Small intestine (tissue), 16 donors: ENCODE measurements at places on chromosomes 1 and 21.

GRCh38 chr1:78436961-78437360 lies 53.8 kb upstream of the PTGFR start:
- DNase-seq = no peak

- DNase-seq = peak; percentile 78
Observed at GRCh38 chr1:33255347-33256220, 708 bp upstream of the ZNF362 start.

DNA sequence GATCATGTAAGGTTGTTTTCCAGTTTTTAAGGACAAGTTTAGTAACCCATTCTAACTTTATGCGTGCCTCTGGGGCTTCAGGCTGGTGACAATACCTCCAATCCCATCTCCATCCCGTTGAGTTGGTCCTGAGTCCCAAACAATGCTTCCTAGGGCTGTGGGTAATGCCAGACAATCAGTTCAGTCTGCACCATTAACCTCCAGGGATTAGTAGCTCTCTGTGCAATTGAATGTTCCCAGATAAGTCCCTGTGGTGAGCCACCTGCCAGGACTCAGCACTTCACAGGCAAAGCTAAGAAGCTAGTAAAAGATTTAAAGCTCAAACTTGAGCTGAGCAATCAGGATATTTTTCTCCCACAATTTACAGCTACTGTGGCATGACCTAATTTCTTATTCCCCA lies 462.2 kb upstream of the PTBP2 start:
- no peak for DNase-seq

DNA sequence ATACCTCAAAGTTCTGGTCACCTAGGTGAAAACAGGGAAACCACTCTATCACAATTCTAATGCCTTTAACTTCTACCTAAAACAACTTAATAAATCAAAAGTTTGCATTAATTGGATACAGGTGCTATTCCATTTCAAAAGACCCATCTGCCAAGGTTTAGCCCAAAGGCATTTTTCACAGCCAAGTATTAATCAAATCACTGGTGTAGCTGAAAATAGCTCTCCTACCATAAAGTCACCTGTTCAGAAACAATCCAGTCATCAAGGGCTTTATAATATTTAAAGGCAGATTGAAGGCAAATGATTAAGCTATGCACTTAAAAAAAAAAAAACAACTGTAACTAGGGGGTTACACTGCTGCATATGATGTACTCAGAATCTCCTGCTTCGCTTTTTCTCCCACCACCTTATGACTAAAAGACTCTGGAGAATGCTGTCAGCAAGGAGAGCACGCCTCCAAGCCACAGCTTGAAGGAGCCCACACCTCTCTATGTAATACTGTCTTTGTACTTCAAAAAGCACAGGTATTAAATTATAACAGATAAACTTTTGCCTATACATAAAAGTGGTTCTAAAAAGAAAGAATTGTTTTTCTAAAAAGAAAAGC lies 20.5 kb downstream of the KIAA0319L start:
- no peak for DNase-seq

DNA sequence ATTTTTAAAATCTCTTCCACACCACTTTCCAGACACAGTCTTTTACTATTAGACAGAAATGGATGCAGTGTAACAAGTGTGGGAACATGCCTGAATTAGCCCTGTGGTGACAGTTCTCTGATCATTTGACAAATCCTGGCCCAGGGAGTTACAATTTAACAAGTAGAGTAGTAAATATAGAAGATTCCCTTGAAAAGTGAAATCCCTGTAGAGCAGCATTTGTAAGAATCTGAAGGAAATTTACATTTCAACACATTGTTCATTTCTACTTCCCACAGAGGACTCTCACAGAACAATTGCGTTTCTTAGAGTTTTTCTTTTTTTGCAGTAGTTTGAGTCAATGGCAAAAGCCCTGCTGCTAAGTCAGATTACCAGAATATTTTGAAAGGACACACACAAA lies 458.3 kb upstream of the BRINP3 start:
- no peak for DNase-seq

DNA sequence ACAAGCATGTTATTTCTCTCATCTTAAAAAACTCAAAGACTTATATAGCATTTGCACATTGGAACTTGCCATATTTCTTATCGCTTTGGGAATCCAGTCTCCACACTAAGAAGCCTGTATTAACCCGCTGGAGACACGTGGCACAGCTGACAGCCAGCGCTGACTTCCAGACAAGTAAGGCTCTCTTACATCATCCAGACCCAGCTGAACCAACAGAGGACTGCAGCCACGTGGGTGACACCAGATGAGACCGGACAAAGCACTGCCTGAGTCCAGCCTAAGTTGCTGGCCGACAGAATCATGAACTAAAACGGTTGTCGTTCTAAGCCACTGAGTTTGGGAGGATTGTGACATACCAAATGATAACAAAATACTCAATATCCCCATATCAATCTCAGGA lies 6.3 kb upstream of the CD247 start:
- no peak for DNase-seq

DNA sequence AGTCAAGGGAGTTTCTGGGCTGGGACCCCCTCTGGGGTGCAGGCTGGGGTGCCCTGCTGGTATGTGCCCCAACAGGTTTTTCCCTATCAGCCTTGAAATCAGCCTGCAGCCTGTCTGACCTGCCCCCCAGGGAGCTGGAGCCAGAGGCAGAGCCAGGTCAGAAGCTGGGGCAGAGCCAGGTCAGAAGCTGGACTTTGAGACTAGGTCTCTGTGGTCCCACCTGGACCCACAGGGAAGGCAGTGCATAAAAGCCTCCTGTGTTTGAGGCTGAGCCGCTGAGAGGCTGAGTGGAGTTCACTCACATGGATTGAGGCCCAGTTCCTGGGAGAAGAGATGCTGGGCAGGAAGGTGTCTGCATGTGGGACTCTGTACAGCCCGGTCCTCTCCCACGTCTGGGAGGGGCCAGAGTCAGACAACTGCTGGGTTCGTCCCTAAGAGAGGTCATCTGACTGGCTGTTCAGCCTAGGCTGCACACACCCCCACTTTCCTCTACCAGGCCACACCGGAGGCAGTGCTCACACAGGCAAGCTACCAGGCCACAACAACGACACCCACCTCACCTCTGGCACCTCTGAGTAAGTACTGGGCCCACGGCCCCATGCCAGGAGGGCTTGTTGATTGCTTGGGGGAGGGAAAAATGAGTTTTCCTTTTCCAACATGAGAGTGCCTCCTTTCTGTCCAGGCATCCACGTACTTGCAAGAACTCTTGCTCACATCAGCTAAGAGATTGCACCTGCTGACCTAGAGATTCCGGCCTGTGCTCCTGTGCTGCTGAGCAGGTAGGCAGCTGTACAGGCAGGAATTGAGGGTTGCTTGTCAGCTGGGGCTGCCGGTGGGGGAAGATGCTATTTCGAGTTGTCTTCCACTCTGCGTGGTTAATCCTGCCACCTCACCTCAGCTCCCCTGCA lies at the start of gene ANXA9:
ANXA9 (plus strand) TSS at position 488 of the 908 bp plus-strand sequence. CDS start 814 bp downstream, outside the sequence.
- peak; percentile 74 for DNase-seq

DNA sequence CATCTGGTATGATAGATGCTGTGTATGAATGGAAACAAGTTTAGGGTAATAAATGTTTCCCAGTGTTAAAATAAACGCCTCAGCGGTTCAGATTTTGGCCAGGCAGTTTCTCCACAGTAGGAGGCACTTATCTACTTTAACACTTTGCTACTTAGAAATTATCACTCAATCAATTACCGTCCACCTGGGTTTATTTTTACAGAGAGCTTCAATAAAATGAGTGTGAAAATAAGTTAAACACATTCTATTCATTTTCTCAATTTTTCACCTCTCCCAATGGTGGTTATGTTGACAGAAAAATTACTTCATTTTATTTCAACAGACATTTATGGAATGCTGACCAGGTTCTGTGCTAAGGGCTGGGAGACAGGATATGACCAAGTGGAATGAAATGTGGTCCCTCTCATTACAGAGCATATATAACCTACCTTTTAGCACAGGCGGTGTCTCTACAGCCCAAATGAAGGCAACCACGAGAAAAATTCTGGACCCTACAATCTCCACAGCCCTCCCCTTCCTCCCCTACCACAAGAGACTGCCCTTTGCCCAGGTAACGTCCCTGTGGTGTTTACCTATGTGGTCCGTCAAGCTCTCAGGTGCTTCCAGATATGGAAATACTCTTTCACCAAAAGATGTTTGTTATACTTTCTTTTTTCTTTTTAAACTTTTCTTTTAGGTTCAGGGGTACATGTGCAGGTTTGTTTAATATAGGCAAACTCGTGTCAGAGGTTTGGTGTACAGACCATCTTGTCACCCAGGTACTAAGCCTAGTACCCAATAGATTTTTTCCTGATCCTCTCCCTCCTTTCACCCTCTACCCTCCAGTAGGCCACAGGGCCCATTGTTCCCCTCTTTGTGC lies 105.5 kb downstream of the HLCS start:
- peak; percentile 76 for DNase-seq

DNA sequence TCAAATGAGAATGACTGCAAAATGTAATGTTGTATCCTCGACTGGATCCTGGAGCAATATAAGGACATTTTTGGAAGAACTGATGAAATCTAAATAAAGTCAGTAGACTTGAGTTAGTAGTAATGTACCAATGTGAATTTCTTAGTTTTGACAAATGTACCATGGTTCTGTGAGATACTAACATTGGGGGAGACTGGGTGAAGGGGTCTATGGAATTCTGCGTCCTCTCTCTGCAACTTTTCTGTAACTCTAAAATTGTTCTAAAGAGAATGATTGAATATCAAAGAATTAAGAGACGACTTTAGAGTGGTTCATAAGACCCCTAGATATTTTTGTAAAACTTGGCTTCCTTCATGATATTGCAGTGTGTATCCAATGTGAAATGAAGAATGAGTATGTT lies 59.2 kb upstream of the KAZN start:
- no peak for DNase-seq

DNA sequence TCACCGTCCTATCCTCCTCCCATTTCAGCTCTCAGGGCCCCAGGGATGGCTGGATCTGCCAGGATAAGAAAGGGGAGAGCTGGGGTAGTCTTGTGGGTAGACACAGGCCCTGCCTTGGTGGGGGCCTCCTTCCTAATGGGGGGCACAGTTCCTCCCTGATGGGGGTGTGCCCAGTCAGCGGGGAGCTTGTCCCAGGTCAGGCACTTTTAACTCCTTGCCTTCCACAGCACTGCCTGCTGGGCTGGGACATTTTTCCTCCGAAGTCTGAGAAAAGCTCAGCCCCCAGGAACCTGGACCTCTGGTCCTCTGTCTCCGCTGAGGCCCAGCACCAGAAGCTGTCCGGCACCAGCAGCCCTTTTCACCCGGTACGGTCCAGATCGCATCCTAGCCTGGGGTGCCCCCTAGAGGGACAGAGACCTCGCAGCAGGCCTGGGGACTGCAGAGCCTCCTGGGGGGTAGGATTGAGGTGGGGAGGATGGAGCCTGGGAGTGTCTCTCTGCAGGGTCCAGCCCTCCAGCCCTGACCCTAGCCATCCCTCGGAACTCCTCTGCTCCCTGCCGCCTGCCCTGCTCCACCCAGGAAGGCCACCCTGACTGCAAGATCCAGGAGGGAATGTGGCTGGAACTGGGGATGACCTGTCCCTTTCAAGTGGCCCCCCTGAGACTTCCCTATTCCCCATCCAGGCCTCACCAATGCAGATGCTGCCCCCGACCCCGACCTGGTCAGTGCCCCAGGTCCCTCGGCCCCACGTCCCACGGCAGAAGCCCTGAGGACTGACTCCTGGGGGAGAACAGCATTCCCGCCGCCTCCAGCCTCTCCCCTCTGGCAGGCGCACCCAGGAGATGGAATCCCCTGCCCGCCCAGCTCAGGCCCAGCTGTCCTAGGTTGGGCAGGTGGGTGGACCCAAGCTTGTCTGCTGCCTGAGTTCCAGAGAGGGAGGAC lies 12.0 kb downstream of the MIIP start:
- peak; percentile 24 for DNase-seq
